Stimulated activated naive CD8-positive, alpha-beta T cell treated with anti-CD3 and anti-CD28 coated beads, Interleukin-15, amount 100 ng/mL, for 72 hours (primary cell): ENCODE measurements at places on chromosomes 11 and 22.

- DNase-seq: no peak
These were observed 1.2 kb upstream of the TBC1D10A start for GRCh38 chr22:30327864-30328345.

DNA sequence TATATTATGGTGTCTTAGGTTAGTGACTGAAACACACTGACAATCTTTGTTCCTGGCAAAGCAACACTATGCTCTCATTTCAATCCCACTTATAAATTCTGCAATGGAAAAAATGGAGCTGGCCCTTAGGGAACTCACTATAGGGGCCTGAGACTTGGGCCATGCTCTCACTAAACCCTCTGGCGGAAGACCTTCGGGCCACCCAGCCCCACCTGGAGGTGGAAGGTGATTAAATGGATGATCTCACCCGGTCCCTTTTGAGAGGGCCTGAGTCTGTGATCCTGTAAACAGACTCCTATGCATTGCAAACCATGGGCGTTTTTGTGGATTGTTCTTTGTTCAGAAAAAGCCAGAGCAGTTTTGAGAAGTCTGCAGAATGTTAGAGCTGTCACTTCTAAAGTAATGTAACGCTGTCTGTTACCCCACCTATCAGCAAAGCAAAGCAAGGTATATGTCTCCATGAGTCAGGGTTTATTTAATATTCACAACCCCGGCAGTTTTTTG, 17.0 kb upstream of the CDON start:
- no peak for DNase-seq

GRCh38 chr11:131691181-131692041, 321.0 kb downstream of the NTM start:
- DNase-seq: peak; percentile 36

DNA sequence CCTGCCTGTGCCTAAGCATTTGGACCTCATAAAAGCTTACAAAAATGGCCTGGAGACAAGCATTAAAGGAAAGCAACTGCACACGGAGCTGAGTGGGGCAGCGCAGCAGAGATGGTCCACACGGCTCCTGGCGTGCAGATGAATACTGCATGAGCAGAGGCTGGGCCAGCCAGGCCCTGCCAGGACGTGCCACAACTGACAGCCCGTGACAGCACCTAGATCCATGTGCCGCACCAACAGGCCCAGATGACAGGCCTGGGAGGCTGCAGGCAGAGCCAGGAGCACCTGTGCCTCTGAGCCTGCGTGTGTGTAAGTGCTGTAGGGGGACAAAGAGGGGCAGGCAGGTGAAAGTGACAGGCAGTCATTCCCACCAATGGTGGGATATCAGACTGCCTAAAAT, 33.4 kb downstream of the MICAL3 start:
- no peak for DNase-seq

DNA sequence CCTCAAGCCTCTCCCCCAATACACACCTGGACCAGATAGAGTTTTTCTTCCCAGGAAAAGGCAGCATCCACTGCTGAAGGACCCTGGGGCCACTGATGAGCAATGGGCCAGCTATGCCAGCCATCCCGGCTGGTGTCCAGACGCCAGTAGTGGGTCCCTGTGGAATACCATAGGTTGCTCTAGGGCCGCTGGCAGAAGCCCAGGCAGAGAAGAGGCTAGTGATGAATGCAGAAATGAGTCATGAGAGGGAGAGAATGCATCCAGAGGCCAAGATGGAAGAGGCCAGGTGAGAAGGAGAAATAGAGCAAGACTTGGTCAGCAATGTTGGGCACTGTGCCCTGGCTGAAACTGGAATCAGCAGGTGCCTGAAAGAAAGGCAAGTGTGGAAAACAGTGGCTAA, 8.9 kb downstream of the HPX start:
- no peak for DNase-seq

GRCh38 chr11:111951565-111951964, 14.4 kb downstream of the DIXDC1 start:
- DNase-seq: no peak

GRCh38 chr11:32396331-32396730, 39.0 kb downstream of the WT1 start:
- DNase-seq: no peak

GRCh38 chr11:128476729-128477128, 110.6 kb downstream of the ETS1 start:
- peak; percentile 77 for DNase-seq

DNA sequence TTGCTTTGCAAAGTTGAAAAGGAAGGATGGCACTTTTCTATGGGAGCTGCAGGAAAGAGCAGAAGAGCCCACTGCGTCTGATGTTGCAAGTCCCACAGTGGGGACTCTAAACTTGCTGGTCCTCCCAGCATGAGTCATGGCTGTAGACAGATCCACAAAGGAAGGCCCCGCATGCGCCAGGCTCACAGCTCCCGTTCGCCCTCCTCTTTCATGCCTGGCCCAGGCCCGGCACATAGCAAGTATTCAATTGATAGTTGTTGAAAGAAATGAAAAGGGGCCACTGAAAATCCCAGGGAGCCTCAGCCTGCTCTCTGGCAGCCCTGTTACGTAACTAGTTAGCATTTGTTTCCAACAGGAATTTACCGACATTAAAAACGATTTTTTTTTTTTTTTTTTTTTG, 18.9 kb downstream of the AP1B1 start:
- DNase-seq: no peak

GRCh38 chr11:70020336-70021214, 57.5 kb upstream of the ANO1 start:
- no peak for DNase-seq

DNA sequence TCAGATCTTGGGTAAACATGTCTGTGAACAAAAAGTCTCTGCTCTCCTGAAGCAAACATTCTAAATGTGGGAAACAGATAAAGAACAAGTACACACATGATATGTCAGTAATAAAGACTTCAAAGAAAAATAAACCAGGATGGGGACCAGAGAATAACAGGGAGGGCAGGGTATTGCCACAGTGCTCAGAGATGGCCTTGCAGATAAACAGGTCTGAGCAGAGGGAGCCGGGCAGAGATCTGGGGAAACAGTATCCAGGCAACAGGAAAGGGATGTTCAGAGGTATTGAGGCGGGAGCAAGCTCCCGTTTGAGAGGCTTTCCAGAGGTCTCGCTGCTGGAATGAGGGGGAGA, 2.9 kb downstream of the CCDC86 start:
- DNase-seq: no peak

DNA sequence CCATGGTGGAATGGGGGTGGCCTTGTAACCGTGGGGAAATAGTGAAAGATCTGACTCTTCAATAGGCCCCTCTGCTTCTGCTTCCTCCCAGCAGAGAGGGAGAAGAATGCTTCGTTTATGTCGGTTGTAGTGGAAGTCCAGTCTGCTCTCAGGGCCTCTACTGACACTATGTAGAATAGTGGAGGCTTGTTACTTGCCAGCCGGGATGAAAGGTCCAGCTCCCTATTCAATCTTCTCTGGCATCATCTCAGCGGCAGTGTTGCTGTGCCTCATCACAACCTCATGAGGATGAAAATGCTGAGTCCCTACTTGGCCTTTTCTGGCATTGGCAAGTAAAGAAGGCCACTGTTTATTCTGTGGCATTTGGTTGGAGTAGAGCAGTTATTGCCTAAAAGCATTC, 820.9 kb upstream of the TENM4 start:
- DNase-seq: no peak

- no peak for DNase-seq
These were observed 16.9 kb upstream of the ALG8 start for GRCh38 chr11:78156127-78156844.

GRCh38 chr11:130301002-130301401, 13.7 kb downstream of the ZBTB44 start:
- no peak for DNase-seq

GRCh38 chr22:40511604-40512003, 124.9 kb downstream of the MRTFA start:
- no peak for DNase-seq

DNA sequence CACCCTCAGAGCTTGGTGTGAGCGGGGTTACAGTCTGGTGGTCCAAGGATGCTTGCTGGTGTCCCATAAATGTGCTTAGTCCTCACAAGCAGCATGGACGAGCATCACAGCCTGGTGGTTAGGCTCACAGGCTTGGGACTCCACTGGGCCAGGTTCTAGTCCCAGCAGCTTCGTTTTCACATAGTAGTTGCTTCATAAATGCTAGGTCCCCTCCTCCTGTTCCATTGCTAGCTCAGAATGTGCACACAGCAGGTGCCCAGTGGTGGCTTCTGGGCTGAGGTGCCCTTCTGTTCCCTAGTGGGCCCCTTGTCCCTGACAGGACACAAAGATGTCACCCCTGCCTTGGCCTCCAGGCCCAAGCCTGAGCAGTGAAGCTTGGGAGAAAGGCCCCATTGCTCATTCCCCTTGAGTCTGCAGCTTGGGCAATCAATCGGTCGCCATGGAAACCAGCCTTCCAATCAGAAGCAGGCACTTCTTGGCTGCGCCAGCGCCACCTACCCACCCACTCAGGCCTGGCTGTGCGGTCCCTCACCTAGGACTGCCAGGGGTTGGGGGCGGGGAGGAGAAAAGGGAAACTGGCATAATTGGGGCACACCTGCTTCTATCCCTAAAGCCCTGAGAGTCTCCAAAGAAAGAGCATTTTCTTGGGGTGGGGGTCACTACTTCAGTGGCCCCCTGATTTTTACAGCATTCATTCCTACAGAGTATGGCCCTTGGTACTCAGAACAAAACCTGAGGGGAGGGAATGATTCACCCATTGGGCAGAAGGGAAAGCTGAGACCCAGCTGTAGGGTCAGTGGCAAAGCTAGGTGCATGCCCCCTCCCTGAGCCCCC, 48.1 kb downstream of the CYTH4 start:
- no peak for DNase-seq

DNA sequence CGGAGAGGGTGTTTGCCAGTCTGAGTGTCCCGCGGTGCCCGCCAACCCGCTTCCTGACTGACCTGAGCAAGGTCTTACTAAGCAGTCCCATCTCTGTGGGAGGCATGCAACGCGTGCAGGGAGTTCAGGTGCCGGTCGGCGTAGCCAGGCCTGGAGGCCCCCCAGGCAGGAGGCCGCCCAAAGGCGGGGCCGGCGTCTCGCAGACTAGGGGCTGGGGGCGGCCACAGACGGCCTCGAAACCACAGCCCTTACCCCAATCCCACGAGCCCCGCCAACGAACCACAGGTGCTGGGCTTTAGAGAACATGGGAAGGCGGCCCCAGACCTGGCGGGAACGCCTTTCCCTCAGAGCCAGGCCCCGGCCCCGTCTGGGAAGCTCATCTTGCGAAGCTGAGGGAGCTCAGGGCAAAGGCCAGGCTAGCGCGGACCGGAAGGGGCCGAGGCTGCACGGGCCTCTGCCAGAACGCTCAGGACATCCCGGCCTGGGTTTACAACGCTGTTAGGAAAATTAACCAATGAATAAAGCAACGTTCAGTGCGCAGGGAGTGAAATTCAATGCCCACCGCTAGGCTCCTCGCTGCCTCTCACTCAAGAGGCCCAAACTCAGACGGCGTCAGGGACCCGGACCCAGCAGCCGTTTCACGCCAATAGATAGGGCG, 2.1 kb upstream of the MTFP1 start:
- DNase-seq: peak; percentile 71

DNA sequence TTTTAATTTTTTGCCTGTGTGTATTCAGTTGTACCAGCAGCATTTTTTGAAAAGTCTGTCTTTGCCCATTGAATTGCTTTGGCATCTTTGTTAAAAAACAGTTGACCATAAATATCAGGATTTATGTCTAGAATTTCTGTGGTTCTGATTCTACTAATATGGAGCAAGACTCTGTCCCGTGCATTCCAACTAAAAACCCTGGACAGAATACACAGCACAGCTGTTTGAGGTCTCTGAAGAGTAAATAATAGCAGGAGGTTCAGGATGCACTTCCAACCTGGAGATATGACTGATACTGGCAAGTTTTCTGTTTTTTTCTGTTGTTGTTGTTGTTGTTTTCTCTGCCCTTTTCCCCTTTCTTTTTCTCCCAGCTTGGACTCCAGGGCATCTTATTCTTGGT, 141.9 kb downstream of the TMEM135 start:
- DNase-seq: no peak

- DNase-seq: no peak
These were observed 87.3 kb upstream of the FGF3 start for GRCh38 chr11:69906453-69906907.

DNA sequence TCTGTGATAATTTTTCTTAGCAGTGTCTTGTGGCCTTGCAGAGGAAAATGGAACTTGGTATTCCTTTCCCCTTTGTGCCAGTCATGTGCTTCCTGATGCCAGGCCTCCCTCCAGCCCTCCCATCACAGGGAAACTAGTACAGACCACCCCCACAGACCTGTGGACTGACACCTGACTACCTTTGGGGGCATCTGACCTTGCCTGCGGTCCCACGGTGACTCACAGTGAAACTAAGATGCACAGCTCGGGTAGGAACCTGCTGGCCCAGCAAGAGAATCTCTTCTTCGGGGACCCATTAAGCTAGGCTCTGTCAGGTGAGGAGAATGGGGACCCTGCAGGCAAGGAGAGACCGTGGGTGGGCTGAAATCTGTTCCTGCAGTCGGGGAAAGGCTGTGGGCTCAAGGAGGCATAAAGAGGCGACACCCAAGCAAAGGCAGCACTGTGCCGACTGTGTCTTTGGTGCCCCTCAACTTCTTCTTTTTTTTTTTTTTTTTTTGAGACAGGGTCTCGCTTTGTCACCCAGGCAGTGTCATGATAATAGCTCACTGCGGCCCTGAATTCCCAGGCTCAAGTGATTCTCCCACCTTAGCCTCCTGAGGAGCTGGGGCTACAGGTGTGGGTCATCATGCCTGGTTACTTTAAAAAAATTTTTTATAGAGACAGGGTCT, 20.8 kb upstream of the PEX26 start:
- DNase-seq: no peak
